ENCODE measurements at places on chromosomes 3 and 15.

DNA sequence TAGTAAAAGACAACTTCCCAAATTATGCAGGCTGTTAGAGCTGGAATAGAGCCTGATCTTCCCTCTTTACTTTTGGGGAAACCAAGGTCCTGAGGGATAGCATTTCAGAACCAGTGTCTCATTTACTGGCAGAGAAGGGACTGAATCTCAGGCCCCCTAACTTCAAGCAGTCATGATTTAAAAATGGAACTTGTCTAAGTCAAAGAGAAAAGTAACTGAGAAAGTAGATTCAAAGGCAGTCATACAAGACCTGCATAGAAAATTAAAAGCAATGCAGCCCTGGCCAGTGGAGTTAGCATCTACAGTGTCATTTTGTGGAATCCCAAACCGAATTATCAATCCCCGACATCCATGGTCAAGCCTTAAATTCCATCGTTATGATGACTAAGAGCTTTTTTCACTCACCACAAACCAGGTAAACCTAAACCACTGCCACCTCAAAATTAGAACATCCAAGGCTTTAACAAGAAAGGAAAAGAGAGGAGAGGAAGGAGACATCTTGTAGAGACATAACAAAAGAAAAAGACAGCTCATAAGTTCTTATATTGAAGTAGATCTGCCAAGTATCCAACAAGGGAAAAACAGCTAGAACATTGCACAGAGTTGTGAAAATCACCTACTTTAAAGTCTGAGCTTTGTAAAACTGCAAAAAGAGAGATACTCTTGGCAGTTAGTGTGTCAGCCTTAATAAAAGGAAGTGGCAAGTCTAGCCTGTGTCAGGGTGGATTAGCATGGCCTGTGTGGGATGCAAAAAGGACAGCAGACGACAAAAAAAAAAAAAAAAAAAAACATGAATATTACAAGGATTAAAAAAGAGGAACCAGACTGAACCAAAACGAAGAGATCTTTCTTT is 54.1 kb upstream of the CCR2 start:
- DNase-seq = no peak

DNA sequence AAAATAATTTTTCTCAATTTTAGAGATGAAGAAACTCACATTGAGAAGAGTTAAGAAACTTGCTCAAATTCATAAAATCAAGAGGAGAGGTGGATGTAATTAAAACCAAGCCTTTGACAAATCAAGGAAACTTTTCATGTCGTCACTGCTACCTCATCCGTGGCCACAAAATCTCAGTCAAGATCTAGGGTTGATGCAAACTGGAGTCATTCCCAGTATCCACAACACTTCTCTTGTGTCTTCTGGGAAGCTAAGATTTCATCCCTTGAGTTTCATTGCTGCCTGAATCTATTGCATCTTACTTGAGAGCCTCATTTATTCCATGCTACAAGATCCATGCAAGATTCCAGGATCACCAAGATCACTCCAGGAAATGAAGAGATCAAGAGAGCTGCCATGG is 5.4 kb upstream of the FBN1 start:
- DNase-seq = no peak

GRCh38 chr3:44184319-44184953 is 57.2 kb upstream of the TOPAZ1 start:
- peak; percentile 10 for DNase-seq

- no peak for DNase-seq
Observed at GRCh38 chr3:61908382-61908781, 347.0 kb downstream of the PTPRG start.

DNA sequence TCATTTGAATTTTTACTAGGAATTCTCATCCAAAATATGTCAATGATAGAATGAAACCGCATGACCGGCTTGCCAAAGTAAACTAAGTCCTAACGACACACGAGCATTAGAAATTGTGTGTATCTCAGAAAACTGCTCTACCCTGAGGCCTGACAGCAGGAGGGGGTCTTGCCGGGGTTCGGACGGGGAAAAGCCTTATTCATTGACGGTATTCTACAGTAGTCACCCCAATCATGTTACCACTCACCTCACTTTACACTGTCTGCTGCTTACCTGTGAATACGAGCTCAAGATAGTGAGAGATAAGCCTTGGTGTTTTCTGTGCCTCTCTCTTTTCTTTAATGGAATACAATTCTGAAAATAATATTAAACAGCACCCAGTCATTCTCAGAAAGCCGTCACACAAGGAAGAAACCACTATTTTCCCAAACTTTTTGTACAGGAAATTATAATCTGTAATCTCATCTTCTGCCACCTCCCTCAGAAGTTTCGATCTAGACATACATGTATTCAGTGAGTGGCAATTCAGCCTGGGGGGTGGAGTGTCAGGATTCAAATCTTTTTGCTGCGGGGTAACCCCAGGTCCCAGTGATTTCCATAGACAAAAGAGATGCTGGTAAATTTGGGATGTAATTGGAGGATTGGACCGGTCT is 492 bp upstream of the FAM43A start:
- no peak for DNase-seq

DNA sequence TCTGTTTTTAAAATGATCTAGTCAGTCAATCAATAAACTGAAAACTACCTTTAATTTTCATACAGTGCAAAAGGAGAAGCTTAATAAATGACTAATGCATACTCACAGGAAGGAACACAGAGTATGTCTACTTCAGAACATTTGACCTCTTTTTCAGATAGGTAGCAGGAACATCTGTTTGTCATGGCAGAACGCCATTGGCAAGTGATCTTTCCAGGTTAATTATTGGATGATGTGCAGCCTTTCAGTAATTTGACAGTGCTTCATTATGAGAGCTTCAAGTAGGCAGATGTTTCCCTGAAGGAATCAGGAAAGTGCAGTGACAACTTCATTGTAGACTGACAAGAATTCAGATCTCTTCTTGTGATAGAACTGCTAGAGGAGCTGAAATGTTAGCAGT is 325.0 kb downstream of the OTOL1 start:
- DNase-seq = no peak

GRCh38 chr3:125194849-125195601 is 17.5 kb downstream of the SLC12A8 start:
- DNase-seq = no peak

DNA sequence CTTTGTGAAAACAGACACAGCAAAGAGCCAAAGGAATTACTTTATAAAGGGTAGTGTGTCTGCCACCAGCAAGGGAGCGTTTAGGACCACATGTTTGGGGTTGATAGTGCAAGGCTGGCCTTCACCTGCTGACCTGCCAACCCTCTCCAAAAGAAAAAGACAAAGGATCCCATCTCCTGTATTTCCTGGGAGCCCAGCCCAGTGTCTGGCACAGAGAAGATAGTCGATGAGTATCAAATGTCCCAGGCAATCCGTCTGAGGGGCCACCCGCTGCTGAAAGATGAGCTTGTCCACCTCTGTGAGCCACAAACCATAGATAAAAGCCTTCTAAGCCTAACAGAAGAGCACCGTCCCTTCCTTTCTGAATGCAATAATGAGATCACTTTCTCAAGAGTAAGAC is 154.8 kb upstream of the CTNNB1 start:
- no peak for DNase-seq

DNA sequence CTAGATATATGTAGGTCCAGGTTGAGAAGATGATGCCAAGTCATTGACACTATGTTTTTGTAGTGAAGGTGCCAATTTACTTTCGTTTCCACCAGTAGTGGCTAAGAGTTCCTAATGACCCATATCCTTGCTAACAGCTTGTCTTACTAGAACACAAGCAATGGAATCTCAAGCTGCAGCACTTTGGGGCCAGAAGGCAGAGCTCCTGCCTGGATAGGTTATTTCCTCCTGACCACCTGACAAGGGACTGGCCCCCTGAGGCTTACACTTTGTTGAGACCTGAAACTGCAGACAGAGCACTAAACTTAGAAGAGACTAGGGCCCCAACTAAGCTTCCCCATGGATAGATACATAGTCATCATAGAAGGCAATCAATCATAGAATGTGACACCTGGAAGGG is 11.7 kb downstream of the ONECUT1 start:
- DNase-seq = no peak

DNA sequence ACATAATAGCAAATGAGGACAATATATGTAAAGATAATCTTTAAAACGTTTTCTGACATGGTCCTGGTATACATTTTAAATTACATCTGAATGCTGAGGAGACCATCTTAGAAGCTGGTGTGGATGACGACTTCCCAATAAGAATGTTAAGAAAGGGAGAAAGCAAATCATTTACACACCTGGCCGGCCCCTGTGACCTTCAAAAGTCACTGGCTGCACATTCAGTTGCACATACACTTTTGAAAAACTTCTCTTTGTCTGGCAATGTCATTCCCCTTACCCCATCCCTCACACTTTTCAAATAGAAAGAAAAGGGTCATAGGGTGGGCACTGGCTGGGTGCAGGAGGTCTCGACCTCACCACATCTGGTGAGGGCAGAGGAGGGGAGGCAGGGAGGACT is 391.0 kb downstream of the MECOM start:
- no peak for DNase-seq

DNA sequence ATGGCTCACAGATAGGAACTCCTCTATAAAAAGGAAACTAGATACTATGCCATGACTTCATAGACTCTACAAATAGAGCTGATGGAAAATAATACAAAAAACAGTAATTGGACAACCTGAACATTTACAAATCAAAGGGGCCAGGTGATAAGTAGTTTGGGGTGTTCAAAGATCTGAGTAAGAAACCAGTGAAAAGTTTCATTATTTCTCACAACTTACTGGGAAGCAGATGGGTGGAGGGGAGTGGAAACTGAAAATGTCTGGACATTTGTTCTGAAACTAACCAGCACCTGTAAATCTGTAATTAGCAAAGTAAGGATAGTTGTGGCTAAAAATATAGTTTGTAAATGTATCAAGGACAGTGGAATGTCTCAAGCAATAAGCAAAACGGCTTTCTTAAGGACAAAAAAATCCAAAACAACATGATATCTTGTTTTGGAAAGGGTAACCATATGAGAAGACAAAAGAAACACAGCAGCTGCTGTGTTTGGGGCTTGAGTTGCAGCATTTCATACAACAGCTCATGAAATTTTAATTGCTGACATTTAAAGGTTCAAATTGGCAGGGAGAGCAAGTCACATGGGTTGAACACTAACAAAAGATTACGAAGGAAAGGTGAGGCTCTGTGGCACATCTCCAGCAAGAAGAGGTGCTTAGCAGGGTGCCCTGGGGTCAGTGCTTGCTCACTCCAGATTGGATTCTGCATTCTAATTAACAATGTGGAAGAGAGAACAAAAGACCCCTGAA is 26.8 kb upstream of the THBS1 start:
- DNase-seq = no peak

DNA sequence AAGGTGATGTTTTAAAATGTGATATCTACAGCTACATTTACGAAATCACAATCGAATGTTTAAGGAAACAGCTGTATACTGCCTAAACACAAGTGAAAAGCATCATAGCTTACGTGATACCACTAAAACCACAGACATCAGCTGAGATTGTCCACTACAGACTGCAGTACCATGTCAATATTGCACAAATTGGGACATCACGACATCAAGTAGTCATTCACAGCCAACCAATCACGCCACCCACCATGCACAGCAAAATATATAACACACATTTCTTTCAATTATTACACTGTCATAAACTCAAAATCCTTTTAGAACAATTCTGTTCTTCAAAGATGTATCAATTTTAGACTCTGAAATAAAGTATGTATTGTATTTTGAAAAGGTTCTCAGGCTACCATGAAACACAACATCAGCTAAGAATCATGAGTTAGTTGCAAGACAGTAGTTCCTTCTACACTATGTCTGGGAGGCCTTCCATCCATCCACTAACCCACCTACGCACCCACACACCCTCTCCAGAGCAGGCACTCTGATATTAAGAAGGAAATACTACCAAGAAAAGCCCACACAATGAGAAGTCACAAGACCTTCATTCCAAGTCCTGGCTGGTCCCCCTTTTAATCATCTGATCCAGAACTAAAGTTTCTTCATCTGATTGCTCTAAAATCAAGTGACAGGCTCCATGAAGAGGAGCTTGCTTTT is 3.1 kb downstream of the DMXL2 start:
- no peak for DNase-seq

DNA sequence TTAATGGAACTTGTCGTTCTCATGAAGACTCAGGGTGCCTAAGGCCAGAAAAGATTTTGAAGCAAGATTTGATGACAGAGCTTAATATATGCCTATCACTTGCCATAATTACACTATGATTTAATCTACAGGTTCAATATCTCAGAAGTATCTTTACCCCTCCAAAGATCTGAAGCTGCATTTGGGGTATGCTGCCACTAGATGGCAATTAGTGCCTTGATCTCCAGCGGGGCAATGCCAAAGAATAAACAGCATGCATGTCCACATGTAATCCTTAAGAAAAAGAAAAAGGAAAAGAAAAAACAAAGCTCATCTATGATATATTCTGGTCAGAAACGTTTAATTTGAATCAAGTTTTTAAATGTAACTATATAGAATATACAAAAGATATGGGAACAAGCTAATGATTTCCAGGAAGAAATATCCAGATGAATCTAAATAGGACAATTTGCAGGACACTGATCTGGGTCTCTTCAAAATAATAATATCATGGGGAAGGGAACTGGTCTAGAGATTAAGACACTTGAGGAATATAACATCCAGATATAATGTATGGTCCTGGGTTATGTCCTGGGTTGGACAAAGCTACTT is 55.0 kb upstream of the SOX14 start:
- peak; percentile 74 for DNase-seq

- DNase-seq = no peak
Observed at GRCh38 chr3:127483902-127484591, 106.5 kb downstream of the TPRA1 start.

DNA sequence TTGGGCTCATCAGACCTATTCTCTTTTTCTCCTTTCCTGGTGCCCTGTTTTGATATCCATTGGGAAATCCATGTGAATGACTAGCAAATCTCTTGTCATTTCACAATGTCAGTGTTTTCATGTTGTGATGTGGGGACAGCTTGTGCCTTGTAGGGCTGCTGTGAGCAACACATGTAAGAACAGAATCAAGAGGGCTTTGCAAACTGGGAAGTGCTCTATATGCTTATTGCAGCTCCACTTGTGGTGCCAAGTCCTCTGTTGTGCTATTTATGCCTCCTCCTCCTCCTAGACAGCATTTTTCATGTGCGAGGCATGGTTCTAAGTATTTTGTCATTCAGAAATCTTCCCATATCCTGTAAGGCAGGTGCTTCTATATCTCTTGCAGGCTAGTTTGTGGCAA is 56.4 kb downstream of the ZNF621 start:
- no peak for DNase-seq

- no peak for DNase-seq
Observed at GRCh38 chr3:101095693-101096430, 102.6 kb upstream of the ABI3BP start.

GRCh38 chr3:78830470-78830869 is 937.3 kb downstream of the ROBO1 start:
- DNase-seq = no peak

DNA sequence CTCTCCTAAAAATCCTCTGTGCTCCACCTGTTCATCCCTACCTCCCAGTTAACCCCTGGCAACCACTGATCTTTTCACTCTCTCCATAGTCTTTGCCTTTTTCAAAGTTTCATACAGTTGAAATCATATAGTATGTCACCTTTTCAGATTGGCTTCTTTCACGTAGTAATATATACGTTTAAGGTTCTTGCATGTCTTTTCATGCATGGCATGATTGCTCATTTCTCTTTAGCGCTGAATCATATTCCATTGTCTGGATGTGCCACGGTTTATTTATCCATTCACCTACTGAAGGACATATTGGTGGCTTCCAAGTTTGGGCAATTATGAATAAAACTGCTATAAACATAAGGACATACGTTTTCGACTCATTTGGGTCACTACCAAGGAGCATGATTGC is 28.7 kb downstream of the GLCE start:
- DNase-seq = no peak
